AG20443 (cell line): ENCODE measurements at places on chromosomes 16 and 17.

- DNase-seq = no peak
These were observed 25.6 kb upstream of the ZNF652 start for GRCh38 chr17:49387498-49388289.

GRCh38 chr17:63993368-63993985, 4.7 kb upstream of the PRR29 start:
- DNase-seq = no peak

DNA sequence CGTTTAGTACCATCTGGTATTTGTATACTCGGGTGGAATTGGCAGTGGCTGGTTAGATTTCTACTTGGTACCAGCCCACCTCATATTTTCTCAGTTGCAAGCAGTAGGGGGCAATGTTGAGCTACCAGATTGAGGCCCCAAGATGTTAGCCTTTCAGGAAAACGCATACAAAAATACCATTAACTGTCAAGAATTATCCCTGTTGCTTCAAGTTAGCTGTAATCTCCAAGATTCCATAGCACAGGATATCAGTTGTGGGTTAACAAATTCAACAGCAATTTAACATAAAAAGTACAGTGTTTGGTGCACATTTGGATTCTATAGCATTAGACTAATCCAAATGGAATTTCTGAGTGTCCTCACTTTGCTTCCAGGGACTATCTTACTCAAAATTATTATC, 188.2 kb downstream of the FTO start:
- DNase-seq = peak; percentile 67

DNA sequence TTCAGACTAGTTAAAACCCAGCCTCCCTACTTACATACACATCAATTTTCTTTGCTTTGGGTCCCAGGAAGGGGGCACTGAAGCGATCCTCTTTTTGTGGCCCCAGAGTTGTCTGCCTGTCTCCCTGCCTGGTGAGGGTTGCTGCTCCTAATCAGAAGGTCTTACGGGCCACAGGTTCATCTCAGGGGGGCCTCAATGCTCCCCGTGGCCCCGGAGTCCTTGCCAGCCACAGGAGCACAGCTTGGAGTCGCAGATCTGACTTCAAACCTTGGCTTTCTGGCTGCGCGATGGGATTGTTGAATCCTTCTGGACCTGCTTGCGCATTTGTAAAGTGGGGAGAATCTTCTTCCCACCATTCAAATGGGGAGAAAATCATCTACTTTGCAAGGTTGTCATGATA, 44.8 kb upstream of the MYH10 start:
- DNase-seq = no peak

DNA sequence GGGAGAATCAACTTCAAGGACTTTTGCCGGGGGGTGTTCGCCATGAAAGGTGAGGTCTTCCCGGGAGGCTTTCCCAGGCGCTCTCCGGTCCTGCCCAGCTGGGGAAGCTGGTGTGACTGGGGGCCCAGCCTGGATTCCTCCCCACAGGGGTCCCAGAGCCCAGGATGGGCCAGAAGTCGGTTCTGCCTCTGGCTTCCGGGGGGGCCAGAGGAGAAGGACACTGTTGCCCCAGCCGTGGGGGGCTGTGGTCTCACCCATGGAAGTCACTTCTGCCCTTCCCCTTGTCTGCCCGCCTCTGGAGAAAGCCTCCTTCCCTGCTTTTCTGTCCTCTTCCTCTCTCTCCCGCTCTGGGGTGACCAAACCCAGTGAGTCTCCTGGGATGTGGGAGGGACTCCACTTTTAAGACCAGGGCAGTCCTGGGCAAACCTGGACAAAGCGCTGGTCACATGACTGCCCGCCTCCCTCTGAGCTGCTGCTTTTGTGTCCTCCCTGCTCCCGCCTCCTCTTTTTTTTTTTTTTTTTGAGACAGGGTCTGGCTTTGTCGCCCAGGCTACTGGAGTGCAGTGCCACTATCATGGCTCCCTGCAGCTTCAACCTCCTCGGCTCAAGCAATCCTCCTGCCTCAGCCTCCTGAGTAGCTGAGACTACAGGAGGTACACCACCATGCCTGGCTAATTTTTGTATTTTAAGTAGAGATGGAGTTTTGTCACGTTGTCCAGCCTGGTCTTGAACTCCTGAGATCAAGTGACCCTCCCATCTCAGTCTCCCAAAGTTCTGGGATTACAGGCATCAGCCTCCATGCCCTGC, 40.6 kb downstream of the RAB11FIP4 start:
- DNase-seq = no peak

- no peak for DNase-seq
These were observed 77.1 kb downstream of the SDK2 start for GRCh38 chr17:73566905-73567782.

DNA sequence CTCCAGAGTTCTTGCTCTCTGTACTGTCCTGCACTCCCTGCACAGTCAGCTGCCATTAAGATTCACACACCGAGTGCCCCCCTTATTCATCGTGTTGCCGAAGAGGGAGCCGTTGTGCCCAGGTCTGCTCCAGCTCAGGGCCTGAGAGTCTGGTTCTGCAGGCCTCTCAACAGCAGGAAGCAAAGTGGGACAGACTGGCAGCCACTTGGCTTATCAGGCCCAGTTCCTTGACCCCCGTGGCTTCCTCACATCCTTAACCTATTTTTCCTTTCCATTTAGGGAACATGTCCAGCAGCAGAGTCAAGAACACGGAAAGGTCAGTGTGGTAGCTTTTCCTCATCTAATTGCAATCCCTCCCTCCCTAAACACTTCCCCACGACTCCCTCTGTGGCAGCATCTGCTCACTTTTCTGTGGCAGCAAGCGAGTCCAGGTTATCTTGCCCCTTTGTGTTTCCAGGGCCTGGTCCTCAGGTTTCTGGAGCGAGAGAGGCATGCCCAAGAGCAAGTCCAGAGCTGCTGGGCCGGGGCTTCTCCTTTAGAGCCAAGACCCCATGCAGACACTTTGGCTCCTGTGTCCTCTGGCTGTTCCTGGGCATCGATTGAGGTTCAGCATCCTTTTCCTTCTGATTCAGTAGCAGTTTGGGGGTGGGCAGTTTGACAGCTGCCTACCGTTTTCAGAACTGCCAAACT, 22.1 kb upstream of the ADAM11 start:
- no peak for DNase-seq

- DNase-seq = peak; percentile 76
These were observed 506 bp downstream of the CAMKK1 start for GRCh38 chr17:3892095-3892998.

DNA sequence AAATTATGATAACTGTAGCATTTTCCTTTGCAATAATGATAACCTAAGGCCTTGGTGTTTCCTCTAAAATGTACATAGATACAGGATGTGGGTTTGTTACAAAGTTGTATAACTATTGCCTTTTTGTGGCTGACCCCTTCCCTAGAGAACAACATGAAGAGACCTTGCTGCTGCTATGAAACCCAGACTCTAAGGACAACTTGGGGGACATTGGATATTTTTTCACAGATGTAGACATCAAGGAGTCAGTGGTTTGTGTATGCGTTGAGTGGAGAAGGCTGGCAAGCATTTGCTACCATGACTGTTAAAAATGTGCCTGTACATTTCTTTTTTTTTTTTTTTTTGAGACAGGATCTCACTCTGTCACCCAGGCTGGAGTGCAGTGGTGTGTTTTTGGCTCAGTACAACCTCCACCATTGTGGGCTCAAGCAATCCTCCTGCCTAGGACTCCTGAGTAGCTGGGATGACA, 12.3 kb downstream of the HMOX2 start:
- DNase-seq = no peak

GRCh38 chr16:78509965-78510364, 410.5 kb downstream of the WWOX start:
- DNase-seq = no peak

GRCh38 chr16:53741546-53741945, 37.6 kb downstream of the FTO start:
- DNase-seq = no peak
